Activated T-helper 17 cell treated with anti-CD3 and anti-CD28 coated beads, Interleukin-2, amount 50 U/mL, for 72 hours (primary cell): ENCODE measurements at places on chromosomes 1 and 21.

DNA sequence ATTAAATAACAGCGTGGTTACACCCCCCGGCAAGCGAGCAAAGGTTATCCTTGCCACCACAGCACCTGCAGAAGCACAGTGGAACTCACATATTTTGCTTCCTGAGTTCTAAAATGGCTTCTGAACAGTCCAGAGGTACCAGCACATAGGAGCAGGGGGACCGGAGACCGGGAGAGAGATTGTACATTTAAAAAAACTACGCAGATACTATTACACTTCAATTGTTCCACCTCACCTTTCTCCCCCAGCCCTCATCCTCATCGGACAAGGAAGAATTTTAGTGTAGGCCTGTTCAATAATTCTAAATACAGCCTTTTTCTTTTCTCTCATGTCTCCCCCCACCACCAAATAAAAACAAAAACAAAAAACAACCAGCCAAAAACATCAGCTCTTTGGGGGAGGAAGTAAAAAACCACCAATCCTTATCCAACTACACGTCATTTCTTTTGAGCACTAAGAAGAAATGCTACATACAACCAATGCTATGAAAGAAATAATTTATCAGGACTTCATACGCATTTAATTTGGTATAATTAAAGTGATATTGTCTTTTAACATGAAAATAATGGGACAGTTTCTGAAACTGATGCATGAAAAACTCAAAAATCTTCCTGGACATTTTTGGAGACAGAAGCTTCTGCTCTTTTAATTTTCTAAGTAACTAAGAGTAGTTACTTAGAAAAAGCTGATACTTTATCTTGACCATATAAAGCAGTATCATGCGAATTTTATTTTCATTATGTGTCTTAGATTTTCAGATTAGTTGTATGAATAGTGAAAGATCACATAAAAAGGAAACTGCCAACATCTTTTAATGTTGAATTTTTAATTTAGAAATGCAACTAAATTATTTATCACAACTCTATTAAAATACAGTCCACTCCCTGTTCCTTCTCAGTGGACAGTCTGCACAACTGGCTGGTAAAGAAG, 9.1 kb downstream of the CDKN2C start:
- no peak for ATAC-seq

GRCh38 chr1:67818725-67819301, 14.5 kb downstream of the GNG12 start:
- ATAC-seq, result peak; percentile 24

- no peak for ATAC-seq
Observed at GRCh38 chr1:185998391-185998790, 264.2 kb downstream of the HMCN1 start.

- no peak for ATAC-seq
Observed at GRCh38 chr1:237737448-237737847, 153.3 kb downstream of the ZP4 start.

DNA sequence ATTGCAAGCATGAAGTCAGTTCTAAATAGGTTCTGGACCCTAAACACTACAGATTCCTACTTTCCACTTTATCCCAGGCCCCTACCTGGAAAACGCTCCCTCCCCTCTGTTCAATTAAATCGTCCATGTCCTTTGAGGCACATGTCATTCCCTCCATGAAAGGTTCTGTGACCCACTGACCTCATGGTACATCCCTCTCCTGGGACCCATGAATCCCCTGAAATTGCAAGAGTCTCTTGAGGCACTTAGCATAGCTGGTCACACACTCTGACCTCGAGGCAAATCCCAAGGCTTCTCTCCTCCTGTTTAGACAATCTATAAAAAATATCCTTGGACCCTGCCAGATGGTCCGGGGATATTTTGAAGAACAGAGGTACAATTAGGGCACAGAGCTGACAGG, 34.3 kb upstream of the KRTAP19-8 start:
- no peak for ATAC-seq

- ATAC-seq, result no peak
Observed at GRCh38 chr21:45029298-45029947, 45.0 kb upstream of the ADARB1 start.

DNA sequence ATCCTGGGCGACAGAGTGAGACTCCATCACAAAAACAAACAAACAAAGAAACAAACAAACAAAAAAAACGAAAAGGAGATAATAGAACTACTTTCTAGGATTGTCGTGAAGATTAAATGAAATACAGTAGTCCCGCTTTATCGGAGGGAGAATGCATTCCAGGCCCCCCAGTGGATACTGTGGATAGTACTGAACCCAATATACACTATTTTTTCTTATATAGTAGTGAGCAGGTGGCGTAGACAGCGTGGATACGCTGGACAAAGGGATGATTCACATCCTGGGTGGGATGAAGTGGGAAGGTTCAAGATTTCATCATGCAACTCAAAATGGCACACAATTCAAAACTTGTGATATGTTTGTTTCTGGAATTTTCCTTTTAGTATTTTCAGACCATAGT, 8.0 kb downstream of the SLC35F3 start:
- no peak for ATAC-seq

DNA sequence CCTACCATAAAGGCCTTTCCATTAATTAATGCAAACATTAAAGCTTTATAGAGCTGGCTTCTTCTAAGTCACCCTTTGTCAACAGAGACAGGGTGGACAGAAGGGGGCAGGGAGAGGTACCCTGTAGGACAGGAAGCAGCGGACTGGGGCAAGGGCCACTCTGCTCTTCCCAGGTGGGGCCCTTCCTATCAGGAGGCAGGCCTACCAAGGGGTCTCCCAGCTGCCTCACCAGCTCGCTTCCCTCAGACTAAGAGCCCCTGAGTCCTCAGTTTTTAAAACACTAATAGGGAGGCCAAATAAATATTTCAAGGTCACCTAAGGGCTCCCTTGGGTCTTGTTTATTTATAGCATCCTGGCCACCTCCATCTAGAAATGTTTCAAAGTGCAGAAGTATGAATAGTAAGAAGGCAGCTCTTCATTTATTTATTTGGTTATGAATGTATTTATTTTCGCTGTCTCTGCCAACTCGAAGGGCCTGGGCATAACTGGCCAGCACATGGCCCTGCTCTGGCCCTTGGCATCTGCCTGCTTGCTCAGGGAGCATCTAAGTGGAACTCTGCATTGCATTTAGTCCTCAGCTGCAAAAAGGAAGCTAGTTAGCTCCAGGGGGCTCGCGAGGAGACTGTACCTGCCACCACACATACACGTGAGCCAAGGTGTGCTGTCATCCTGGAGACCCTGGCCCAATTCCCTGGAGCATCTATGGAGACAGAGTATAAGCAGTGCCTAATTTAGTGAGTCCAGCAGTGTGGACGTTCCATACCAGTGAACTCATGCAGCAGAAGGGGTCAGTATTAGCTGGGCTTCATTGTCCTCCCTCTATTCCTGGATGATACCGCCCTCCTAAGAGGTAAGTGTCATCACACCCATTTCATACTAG, 395.1 kb upstream of the VAMP3 start:
- ATAC-seq, result no peak

- ATAC-seq, result peak; percentile 12
Observed at GRCh38 chr1:35454176-35454575, 103.0 kb downstream of the KIAA0319L start.

GRCh38 chr1:31744165-31744888, 19.8 kb downstream of the ADGRB2 start:
- ATAC-seq, result no peak

DNA sequence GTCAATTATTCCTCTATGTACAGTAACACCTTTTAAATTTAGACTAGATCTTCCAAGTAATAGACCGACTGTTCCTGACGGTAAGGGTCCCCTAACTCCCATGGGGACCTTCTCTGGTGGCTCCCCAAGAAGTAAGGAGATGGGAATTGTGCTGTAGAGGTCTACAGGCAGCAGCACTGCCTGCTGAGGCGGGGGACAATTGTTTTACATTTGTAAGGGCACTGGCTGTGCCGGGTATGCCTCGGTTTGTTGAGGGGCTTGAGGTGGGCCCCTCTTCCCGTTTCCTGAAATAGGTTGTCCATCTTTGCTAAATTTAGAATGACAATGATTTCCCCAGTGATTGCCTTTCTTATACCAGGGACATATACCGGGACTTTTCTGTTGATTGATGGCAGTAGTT, 13.1 kb upstream of the L1TD1 start:
- no peak for ATAC-seq

DNA sequence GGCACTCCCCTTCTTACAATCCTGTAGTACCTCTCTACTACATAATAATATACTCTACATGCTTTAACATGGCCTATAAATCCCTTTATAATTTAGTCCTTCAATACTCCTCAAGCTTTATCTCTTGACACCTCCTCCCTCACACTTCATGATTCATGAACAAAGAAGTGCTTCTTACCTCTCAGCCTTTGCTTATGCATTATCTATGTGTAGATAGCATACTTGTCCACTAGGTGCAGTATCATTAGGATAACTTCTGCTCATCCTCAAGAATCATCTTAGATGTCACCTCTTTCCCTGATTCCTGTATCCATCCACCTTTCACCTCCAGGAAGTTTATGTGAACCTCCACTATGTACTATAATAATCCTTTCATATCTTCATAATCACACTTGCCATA, 74.4 kb downstream of the COL24A1 start:
- no peak for ATAC-seq

- ATAC-seq, result no peak
Observed at GRCh38 chr1:245800901-245801605, 646.3 kb downstream of the KIF26B start.

GRCh38 chr21:36099000-36099399, 29.2 kb downstream of the CBR1 start:
- no peak for ATAC-seq

GRCh38 chr1:86699186-86699585, 5.2 kb upstream of the SH3GLB1 start:
- ATAC-seq, result no peak

DNA sequence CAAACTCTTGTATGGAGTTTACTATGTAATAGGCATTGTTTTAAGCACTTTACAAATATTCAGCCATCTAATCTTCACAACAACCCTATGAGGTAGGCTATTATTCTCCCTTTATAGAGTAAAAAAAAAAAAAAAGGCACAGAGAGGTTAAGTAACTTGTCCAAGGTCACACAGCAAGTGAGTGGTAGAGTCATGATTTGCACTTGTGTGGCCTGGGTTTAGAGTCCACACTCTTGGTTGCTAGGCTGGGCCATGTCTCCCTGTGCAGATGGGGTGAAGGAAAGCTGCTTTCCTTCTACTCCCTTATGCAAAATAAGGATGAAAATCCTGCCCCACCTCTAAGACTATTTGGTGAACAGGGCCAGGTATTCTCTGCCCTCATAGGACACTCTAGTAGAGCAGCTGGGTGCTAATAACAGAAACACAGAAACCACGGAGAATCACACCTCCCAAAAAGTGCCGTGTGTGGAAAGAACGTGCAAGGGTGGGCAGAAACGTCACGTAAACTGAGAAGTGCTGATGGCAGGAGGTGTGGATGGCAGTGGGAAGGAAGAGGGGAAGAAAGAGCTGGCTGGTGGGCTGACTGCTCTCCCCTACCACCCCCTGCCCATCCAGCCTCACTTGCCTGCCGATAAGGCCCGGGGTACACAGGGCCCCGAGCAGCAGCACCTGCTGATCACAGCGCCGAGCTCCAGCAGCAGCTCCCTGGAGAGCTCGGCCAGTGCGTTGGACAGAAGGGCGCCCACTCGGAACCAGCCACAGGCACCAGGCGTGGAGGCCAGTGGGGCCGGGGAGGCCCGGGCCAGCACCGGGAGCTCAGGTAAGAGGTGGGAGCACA, 28.3 kb upstream of the VPS13D start:
- peak; percentile 40 for ATAC-seq

- no peak for ATAC-seq
Observed at GRCh38 chr1:28259934-28260802, 850 bp downstream of the SESN2 start.

GRCh38 chr1:240138867-240139266, 47.2 kb downstream of the FMN2 start:
- ATAC-seq, result no peak

- no peak for ATAC-seq
Observed at GRCh38 chr1:76782809-76783208, 84.5 kb upstream of the ST6GALNAC5 start.

DNA sequence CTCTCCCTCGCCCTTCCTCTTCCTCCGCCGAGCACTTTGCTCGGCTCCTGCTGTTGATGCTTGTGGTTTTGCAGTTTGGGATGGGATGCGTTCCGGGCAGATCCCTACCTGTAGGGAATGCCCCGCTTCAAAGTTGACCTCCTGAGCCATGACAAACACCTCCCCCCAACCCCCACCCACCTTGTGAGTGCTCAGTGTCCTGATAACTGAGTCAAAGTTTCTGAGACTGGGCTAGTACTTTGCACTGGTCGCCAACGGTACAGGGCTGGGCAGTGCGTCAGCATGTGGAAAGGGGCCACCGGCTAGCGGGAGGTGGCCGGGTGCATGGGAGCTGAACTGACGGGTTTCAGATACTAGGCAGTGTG, 771 bp downstream of the RABGAP1L start:
- ATAC-seq, result peak; percentile 53
